ENCODE measurements at places on chromosomes 11 and 22.
A peak's percentile ranks its signal among the peaks of the same experiment; 100 is the strongest.

DNA sequence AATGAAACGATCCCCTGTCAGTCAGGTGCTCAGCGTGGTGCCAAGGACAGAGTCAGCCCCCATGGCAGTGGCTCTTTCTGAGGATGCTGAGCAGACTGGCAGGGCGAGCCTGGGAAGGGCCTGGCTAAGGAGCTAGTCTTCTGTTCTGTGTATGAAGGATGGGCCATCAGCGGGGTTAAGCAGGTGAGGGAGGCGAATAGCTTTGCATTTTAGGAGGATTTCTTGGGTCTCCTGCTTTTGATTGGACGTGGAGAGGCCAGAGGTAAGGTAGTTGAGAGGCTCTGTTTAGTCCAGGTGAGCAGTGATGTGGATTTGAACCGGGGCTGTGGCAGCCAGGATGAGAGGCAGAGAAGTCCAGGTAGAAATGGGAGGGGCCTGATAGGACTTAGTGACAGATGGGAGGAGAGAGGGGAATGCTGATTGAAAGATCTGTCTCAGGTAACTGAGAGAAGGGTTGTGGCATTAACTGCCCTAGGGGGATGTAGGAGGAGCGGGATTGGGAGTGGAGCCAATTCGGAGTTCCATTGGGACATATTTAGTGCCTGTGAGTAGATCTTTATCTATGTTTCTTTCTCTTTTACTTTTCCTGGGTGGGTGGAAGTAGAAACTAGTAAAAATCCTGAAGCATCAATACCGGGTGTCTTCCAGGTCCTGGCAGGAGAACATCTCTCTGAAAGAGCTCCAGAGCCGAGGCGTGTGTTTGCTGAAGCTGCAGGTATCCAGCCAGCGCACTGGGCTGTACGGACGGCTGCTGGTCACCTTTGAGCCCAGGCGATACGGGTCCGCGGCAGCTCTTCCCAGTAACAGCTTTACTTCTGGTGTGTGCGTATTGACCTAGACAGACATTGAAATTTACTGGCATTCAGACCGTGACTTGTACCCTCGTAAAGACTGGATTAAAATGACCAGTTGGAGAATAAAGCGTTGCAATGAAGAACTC lies 2.0 kb downstream of the IGHMBP2 start:
- no peak for DNase-seq

GRCh38 chr11:31797190-31798056 lies 13.7 kb downstream of the PAX6 start:
- no peak for DNase-seq

- DNase-seq = no peak
These were observed 6.6 kb downstream of the LMNTD2 start for GRCh38 chr11:553988-554340.

DNA sequence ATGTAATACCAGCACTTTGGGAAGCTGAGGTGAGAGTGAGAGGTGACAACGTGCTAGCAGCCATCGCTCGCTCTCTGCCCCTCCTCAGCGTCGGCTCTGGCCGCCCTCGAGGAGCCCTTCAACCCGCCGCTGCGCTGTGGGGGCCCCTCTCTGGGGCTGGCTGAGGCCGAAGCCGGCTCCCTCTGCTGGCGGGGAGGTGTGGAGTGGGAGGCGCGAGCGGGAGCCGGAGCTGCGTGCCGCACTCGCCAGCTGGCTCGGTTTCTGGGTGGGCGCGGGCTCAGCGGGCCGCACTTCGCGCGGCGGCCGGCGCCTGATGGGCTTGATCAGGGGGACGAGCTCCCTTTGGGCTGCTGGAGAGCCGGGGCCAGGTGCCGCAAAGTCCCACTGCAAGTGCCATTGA lies 98.9 kb upstream of the UBASH3B start:
- DNase-seq = peak; percentile 53

DNA sequence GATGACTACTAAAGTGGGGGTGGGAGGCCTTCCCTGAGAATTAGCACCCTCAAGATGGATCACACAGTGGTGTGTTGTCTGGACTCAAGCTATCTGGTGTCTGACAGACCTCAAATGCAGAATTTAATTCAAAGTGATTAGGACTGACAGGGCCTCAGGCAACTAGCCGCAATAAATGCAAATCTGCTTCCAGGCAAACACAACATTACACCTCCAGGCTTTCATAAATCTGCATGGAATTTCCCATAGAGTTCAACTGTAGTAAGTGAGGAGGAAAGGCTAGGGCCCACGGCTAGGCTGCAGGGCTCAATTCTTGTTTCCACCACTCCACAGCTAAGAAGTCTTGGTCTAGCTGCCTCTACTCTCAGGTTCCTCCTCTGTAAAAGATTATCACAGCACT lies 331.4 kb downstream of the LARGE1 start:
- DNase-seq = no peak

DNA sequence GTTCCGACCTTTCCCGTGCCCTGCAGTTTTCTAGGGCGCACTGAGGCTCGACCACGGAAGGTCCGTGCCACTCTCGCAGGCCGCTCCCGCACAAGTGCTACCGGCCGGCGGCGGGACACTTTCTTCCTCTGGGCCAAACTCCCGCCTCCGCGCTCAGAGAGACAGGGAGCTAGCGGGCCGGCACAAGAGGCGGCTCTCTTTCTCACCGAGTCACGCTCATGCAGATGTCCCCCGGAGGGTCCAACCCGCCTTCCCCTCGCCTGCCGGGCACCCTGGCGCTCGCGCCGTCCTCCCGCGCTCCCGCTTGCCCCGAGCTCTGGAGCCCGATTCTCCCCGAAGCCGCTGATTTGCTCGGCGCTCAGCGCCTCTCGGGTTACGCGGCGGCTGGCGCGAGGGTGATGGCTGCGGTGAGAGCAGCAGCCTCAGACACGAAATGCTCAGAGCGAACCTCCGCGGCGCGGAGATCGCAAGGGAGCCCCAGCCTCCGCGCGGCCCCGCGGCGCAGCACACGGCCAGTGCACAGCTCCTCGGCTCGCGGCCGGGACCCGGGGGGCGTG lies 1.0 kb downstream of the LMO1 start:
- peak; percentile 60 for DNase-seq

DNA sequence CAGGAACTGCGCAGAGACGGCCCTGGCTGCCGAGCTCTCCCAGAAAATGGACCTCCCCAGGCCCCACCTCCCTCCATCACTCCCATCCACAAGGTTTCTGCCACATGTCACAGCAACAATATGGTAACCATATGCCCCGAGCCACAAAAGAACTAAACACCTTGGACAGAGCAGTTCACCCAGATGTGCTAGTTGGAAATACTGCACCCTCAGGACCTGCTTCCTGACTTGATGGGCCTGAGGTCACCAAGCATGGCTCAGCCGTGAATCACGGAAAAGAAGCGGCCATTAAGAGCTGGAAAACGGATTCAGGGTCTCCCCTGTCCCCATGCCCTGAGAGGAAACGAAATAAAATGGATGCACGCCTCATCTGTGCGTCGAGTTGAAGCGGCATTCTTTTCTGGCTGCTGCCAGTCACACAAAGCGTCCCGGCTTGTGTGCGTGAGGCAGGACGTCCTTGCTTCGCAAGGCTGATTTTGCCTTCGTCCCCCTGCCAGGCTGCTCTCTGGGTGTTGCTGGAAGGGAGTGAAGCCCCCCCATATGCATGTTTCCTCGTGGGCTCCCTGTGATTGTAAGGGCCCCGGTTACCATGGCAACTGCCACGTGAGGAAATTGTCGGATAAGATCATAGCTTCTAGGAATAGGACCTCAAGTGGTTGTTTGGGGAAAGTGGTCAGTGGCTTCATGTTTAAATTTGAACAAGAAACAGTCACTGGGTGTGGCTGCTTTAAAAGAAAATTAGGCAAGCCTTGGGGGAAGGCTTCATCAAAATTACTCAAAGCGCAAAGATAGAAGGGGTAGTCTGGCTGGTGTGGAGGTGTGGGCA lies 51.7 kb downstream of the FLI1 start:
- no peak for DNase-seq

- no peak for DNase-seq
These were observed 2.0 kb downstream of the MAP3K11 start for GRCh38 chr11:65611758-65612603.

DNA sequence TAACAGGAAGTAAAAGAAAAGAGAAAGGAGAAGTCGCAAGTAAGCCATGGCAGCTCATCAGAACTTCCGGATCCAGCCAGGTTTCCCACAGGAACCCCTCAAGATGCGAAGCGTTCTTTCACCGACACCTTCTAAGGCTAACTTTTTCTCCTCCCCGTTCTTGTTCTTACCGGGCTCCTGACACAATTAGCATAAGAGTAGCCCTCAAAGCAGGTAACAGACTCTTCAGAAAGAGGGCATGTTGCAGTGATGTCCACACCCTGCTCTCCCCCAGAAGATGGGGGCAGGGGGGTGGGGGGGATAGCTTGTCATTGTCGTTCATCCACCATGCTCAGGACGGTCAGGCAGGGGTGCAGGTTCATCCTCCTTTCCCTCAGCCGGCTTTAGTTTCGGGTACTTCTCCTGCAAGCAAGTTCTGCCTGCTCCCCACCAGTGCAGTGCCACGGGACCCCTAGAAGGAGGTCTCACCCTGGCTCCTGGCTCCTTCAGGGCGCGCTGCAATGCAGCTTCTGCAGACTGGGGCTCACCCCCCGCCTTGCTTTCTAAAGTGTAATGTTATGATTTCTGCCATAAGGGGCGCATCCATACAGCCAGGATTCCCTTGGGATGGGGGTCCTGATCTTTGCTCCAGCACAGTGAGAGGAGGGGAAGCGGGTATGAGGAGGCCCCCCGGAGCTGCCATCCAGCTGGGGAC lies 2.3 kb downstream of the OPCML start:
- DNase-seq = no peak

DNA sequence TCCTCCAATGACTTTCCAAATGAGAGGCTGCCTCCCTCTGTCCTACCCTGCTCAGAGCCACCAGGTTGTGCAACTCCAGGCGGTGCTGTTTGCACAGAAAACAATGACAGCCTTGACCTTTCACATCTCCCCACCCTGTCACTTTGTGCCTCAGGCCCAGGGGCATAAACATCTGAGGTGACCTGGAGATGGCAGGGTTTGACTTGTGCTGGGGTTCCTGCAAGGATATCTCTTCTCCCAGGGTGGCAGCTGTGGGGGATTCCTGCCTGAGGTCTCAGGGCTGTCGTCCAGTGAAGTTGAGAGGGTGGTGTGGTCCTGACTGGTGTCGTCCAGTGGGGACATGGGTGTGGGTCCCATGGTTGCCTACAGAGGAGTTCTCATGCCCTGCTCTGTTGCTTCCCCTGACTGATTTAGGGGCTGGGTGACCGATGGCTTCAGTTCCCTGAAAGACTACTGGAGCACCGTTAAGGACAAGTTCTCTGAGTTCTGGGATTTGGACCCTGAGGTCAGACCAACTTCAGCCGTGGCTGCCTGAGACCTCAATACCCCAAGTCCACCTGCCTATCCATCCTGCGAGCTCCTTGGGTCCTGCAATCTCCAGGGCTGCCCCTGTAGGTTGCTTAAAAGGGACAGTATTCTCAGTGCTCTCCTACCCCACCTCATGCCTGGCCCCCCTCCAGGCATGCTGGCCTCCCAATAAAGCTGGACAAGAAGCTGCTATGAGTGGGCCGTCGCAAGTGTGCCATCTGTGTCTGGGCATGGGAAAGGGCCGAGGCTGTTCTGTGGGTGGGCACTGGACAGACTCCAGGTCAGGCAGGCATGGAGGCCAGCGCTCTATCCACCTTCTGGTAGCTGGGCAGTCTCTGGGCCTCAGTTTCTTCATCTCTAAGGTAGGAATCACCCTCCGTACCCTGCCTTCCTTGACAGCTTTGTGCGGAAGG lies 2.9 kb downstream of the APOC3 start:
- no peak for DNase-seq

GRCh38 chr11:76023236-76024068 lies 182.8 kb downstream of the WNT11 start:
- no peak for DNase-seq

DNA sequence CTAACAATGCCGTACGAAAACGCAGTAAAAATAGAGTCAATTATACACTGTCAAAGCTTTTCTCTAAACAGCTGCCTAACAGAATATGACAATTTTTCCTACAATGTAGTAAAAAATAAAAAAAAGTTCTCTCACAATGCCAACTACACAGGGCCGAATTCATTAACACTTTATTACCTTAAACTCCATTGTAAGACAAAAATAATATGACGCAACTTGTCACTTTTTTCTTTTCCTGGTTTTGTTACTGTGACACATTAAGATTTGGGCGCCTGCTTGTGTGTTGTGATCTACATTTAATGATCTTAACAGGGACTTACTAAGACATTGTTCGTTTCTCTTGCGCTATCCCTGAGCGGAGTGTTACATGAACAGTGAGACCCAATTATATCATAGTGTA lies 204.1 kb downstream of the INSC start:
- no peak for DNase-seq

DNA sequence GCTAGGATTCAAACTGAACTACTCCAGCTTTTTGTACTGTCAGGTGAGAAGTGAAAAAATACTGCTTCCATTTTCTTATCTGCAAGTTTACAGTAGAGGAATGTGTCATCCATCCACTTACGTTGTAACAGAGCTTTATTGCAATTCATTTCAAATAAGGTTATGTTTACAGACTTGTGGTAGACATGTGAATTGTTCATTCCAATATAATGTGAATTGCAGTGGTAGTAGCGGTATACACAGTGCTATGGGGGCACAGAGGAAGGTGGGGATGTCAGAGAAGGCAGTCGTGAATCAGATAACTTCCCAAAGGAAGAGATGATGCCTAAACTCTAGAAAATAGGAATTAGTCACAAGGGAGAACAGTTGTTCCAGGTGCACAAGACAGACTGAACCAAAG lies 42.5 kb downstream of the CEP57 start:
- no peak for DNase-seq

DNA sequence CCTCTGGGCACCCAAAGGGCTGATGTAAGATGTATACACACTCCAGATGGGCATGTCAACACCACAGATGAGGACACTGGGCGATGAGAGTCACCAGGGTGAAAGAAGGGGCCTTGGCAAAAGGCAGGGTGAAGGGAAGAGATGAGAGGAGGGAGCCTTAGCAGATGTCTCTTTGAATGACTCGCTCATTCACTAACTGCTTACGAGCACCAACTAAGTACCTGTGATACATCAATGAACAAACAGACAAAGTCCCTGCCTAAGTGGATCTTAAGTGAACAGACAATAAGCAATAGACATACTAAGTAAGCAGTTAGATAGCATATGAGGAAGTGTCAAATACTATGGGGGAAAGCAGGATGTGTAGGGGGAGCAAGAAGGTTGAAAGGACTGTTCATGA lies 7.5 kb downstream of the ME3 start:
- DNase-seq = no peak

DNA sequence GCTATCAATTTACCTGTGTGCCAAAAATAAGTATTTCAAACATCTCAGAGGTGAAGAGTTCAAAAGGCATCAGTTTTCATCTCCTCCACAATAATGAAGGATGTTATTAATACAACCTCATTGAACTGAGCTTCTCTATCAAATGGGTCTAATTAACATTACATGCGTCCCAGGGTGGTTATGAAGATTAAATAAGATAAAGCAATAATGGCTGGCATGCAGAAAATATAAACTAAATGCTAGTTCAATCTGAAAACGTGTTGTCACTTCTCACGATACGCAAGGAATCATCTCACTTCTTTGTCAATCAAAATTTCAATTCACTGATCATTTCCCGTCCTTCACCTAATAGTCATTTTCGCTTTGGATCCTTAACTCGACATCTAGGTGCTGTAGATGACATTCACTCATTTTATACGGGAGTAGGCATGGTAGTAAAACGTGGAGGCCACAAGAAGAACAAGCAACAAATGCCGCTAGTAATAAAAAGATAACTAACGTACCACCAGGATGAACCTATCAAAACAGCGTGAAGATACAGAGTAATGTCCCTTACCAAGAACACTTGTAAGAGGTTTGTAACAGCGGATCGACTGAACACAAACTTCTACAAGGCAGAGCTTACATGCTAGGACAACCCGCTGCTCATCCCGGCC lies 918 bp downstream of the CHORDC1 start:
- no peak for DNase-seq

- peak; percentile 50 for DNase-seq
These were observed 88.6 kb upstream of the CRYBB3 start for GRCh38 chr22:25110846-25111578.

GRCh38 chr11:8168485-8169257 lies at the start of gene RIC3:
Gene RIC3 (minus strand): TSS chr11:8169025. CDS start chr11:8168989, 36 bp downstream.
- DNase-seq = peak; percentile 4

All from neural crest cell (in vitro differentiated cells).